Mammary epithelial cell (primary cell): ENCODE measurements at places on chromosomes 5 and 9. TPM values are rescaled to one million over a fixed set of nuclear protein-coding genes. Genes with fewer than 3 reads are reported as not detected.
A peak's percentile ranks its signal among the peaks of the same experiment; 100 is the strongest.

TLX3 gene
- total RNA-seq, result not detected in 2 replicates

SRA1 gene
- 47.7 and 68.6 TPM in 2 replicates for total RNA-seq

DNA sequence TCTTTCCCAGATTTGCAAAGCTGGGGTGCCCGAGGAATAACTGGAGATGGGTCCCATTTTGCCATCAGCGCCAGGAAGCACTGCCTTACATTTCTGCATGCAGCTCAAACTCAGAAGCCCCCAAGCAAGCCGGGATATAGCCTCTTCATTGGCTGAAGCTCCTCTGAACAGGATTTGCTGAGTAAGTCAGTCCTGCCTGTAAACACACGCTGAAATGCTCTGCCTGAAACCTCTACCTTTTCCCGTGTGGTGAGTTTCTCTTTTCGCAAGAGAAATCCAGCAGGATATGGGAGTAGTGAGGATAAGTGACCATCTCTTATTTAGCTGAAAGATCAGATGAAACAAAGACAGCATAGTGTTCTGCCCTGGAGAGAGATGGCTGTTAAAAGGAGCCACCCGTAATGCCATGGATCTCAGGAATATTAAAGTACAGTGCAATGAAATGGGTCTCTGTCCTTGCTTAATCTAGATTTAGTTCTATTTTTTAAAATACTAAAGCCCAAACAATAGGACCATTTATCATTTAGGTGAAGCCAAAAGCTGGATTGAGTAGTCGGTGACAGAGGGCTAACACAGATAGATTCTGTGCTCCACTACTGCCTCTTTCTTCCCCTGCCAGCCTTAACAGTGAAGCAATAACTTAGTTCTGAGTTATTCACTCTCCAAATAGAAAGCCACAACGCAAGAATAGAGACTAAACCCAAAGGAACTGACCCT is 177.5 kb upstream of the PPP2R2B start:
- no peak for DNase-seq

DNA sequence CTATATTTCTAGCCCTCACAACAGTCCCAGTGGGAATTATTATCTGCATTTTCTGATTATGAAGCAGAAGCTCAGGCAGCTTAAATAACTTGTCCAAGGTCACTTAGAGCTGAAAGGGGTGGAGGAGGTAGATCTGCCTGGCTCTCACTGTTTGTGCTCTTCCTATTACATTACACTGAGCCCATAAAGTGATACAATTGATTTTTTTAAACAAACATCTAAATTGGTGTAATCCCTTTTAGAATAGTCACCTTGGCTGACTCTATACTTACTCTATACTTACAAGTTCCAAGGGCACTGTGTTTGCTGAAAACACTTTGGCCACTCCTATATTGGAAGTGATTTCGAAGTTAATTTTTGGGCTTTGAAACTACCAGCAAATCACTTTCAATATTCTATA is 144.7 kb downstream of the APBA1 start:
- DNase-seq, result no peak

DNA sequence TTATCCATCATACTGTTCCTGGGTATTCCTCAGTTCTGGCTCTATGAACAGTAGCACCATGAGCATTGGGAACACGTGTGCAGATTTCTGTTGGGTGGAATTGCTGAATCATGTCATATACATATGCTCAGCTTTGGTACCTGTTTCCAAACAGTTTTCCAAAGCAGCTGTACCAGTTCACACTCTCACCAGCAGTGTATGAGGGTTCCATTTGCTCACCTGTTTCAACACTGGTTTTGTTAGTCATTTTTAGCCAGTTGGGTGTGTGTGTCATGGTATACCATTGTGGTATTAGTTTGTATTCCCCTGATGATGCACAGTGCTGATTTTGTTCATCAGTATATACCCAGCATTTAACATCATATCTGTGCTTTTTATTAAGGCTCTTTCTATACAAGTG is 56.7 kb upstream of the ECM2 start:
- DNase-seq, result peak; percentile 42

DNA sequence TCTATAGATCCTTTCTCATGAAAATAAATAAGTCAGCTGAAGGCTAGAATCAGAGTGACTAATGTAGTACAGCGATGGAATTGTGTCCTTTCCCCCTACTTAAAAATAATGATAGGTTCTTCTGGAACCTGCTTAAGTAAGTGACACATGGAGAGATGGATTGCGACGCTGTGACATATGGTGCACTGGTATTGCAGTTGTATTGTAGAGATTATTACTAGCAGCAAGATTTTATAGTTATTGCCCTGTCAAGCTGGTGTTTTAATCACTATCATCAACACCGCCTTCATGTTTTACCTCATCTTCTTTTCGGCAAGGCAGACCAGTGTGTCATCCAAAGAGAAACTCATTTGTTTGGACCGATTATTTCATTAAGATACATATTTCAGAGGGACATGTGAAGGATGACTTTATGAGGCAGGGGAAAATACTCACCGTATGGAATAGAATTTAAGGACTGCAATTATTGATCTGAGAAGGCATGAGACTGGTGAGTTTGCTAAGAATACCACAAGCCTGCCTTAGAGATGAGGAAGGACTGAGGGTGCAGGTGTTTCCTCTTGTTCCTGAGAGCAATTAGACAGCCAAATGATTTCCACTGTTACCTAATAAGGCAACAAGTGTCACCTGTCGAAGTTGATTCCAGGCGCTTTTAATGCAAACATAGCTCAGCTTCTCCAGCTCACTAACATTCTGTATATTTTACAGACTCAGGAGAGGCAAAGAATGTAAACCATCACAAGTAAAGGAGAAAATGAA is 1855.5 kb downstream of the MAT2B start:
- DNase-seq, result no peak

- DNase-seq, result no peak
Measured at GRCh38 chr5:54886866-54887265, 98.5 kb downstream of the ESM1 start.
